ENCODE measurements at places on chromosomes 2 and 18.

DNA sequence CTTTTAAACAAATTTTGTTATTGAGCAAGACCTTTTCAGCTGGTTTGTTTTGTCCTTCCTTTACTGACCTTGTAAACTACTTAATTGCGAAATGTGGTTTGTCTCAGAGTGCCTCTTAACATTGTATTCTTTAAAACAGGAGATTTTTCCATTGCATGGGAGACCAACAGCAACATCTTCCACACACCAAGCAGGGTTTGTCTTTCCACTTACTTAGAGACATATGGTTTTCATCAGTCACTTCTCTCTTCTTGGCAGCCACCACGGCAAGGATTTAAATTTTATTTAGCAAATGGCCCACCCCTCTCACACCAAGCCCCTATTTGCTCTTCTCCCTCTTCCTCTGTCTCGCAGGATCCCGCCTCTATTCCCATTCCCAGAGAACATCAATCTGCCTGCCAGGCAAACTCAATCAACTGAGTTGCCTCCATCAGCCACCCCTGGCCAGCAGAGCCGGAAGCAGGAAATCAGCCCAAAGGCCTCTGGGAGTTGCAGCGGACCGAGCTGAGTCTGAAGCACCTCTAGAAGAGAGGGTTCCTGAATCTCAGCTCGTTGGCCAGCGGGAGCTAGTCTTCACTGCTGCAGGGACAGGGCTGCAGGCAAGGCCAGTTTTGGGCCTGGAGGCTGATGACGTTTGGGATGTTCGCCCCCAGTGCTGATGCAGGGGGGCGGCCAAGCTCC, 11.3 kb upstream of the CIB4 start:
- DNase-seq: no peak
- no peaks in the 10 kb centered on the region for H3K27me3 ChIP-seq
- no peaks in the 10 kb centered on the region for H3K36me3 ChIP-seq
- peak overlapping the region; percentile 7 for H3K4me3 ChIP-seq
- peaks cover 26% of the 10 kb centered on the region for H3K4me1 ChIP-seq

GRCh38 chr2:169397697-169398096, 35.4 kb upstream of the LRP2 start:
- no peak for DNase-seq
- no peak overlapping the region for H3K4me3 ChIP-seq
- no peaks in the 10 kb centered on the region for H3K36me3 ChIP-seq
- no peak overlapping the region for H3K27ac ChIP-seq
- no peaks in the 10 kb centered on the region for H3K27me3 ChIP-seq

GRCh38 chr2:54503192-54503591, 47.1 kb downstream of the SPTBN1 start:
- H3K27me3 ChIP-seq: no peaks in the 10 kb centered on the region
- peaks cover 76% of the 10 kb centered on the region for H3K4me1 ChIP-seq
- no peak for DNase-seq
- H3K27ac ChIP-seq: peak overlapping the region; percentile 0
- H3K36me3 ChIP-seq: no peaks in the 10 kb centered on the region

GRCh38 chr2:50647381-50647780, 384.6 kb downstream of the NRXN1 start:
- no peaks in the 10 kb centered on the region for H3K27me3 ChIP-seq
- DNase-seq: no peak
- H3K36me3 ChIP-seq: no peaks in the 10 kb centered on the region

DNA sequence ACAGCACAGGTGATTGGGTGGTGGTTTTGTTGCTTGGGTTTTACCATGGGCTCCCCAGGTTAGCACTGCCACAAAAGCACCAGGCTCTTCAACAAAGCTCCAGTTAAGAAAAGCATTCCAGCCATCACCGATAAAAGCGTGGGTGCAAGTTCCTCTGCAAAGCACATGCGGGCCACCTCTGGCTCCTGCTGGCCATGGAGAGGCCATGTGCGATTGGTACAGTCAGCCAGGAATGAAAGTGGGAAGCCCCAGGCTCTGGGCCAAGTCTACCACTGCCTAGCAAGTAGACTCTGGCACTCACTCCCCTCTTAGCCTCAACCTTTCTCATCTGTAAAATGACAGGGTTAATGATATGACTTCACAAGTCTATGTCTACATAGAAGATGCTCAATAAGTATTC, 36.0 kb downstream of the BCL11A start:
- H3K36me3 ChIP-seq: no peaks in the 10 kb centered on the region
- H3K27ac ChIP-seq: no peak overlapping the region
- no peak overlapping the region for H3K4me3 ChIP-seq
- no peaks in the 10 kb centered on the region for H3K4me1 ChIP-seq
- no peaks in the 10 kb centered on the region for H3K27me3 ChIP-seq
